Stimulated activated CD8-positive, alpha-beta memory T cell treated with anti-CD3 and anti-CD28 coated beads, Interleukin-7, amount 100 ng/mL, for 4 hours (primary cell): ENCODE measurements at places on chromosomes 16 and 17.
A peak's percentile ranks its signal among the peaks of the same experiment; 100 is the strongest.

GRCh38 chr16:4383591-4384444 is 12.2 kb downstream of the VASN start:
- no peak for DNase-seq

- DNase-seq: no peak
Measured at GRCh38 chr17:78781893-78782304, at the start of gene CYTH1. Gene CYTH1, minus strand, starts transcription at chr17:78782273. Its CDS starts 50 bp downstream, at chr17:78782223.

DNA sequence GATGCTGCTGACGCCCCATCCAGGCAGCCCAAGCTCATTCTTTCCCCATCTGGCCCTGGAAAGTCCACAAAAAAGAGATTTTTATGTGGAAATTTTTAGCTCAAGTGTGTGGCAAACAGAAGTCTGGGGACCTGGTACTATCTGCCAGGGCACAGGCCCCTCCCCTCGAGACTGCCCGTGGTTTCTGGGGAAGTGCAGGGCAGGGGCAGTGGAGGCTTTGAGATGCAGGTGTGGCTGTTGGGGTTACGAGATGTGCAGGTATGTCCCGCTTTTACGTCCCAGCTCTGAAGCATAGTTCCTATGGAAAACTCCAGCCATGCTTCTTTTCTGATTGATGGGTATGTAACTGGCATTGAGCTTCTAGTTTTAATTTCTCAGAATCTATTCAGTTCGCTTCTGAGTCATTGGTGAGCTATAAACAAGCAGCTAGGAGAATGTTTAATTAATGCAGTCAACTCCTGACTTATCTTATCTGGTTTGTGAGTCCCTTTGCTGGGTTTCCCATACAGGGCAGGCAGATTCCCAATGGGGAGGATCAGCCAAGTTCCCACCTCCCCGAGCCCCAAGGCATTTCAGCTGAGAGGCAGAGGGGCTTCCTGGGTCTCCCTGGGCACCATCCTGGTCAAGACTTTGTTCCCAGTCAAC is 16.2 kb downstream of the TBX4 start:
- no peak for DNase-seq

DNA sequence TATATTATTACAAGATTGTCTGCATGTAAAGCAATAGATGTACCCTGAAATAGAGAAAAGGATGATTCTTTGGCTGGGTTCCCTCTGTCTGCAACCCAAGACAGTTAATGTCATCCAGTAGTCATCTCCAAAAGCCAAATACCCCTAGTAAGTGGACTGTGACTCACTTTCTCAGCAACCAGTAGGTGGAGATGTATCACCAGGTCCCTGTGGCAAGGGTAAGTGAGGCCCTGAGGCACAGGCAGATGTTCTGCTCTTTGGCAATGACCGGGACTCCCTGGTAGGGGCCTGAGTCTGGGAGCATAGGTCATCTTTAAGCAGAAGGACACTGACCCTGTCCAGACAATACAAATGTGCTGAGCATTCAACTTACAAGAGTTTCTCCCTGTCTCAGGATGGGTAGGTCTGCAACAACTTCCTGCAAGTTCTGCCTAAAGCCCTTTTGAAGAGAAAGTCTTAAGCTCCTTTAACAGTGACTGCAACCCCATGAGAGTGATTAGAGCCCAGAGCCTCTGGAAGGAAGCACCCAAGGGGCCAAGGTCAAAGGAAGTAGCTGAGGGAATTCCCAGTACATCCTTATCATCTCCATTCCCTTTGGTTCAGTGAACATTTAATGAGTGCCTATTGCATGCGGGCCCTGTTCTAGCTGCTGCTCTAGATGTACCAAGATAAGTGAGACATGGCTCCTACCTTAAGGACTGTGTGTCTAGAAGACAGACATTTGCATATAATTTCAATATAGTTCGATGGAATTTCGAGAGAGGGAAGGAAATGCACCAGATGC is 31.9 kb downstream of the PMP22 start:
- no peak for DNase-seq

- DNase-seq: no peak
Measured at GRCh38 chr17:1239210-1239609, 31.0 kb upstream of the BHLHA9 start.

- no peak for DNase-seq
Measured at GRCh38 chr17:45843722-45844121, 959 bp upstream of the SPPL2C start.

DNA sequence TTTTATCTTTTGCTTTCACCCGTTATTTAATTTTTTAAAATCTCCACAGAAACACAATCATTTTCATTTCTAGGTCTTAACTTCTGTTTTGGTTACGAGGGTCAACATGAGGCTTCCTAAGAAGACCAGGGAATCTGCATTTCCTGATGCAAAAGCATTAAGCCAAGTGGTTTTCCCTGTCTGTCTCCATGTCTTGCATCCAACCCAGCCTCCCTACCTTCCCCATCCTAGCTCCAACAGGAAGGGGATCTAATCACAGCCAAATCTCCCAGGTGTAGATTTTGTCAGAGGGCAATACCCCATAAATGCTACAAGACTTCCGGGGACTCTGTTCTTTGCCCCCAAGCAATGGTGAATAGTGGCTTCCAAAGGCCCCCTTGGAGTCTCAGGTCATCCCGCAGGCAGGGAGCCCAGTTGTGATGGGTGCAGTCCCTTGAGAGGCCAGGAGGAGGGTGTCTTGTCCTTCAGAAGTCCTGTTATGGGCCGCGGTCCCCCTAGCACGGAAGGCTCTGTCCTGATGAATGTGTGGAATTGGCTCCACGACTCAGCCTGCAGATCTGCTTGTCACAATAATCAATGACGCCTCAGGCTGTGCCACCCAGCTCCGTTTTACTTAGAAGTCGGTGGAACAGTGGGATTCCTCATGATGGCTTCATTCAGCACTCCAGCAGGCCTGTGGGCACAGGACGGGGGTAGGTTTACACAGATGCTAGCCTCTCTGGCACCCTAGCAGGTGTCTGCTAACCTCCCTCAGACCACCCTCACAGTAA is 141.1 kb downstream of the RGS9 start:
- DNase-seq: no peak

GRCh38 chr16:56987692-56988091 is 1.7 kb upstream of the NLRC5 start:
- no peak for DNase-seq

GRCh38 chr17:81967244-81967532 is 6.2 kb upstream of the NOTUM start:
- no peak for DNase-seq

- DNase-seq: peak; percentile 73
Measured at GRCh38 chr17:45261577-45262515, at the start of gene SPATA32. Gene SPATA32, minus strand, starts transcription at chr17:45262094. Its CDS starts 78 bp downstream, at chr17:45262016.

DNA sequence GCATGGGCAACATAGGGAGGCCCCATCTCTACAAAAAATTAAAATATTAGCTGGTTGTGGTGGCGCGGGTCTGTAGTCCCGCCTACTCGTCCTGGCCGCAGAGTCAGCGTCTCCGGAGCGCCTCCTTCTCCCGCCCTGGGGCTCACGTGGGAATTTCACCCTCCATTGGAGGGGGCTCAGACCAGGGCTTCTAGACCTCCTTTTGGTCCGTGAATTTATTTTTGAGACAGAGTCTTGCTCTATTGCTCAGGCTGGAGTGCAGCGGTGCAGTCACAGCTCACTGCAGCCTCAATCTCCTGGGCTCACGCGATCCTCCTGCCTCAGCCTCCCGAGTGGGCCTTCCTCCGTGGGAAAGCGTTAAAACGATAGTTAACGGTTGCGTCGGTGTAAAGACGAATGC is 394 bp upstream of the NME4 start:
- DNase-seq: no peak

DNA sequence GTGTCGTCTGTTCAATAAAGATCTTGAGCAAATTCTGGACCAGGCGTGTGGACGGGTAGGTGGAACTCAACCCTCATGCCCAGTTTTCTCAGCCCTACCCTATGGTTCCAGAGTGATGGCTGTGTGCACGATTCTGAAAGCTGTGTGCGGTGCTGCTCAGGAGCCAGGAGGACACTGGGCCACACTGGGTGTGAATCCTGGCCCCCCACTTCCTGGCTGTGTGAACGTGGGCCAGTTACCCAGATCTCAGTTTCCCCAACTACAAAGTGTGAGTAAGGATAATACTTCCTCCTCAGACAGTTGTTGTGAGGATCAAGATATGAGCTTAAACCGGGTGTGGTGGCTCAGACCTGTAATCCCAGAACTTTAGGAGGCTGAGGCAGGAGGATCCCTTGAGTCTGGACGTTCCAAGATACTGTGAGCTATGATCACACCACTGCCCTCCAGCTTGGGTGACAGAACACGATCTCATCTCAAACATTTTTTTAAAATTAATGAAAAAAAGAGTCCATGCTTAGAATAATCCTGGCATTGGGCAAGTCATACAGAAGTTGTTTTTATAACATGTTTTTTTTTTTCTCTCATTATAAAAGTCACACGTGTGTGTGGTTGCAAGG is 14.7 kb upstream of the MPRIP start:
- no peak for DNase-seq

- no peak for DNase-seq
Measured at GRCh38 chr17:290121-290521, 62.5 kb downstream of the RPH3AL start.

- DNase-seq: no peak
Measured at GRCh38 chr16:88982286-88983084, 5.5 kb upstream of the CBFA2T3 start.

DNA sequence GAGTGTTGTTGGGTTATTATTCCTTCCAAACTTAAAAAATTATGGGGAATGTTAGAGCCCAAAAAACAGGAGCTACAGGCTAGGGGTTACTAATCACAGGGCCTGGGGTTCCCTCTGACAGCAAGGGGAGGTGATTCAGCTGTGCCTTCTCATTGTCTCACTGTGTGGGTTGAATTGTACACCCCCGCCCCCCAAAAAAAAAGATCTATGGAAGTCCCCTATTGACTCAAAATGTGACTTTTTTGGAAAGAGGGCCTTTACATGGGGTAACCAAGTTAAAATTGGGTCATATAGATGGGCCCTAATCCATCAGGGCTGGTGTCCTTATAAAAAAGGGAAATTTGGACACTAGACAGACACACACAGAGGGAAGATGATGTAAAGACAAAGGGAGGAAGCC is 190.2 kb downstream of the SOX9 start:
- no peak for DNase-seq
